Upper lobe of right lung (tissue), 1 donor: ENCODE measurements at places on chromosomes 3 and 15. TPM values are rescaled to one million over a fixed set of nuclear protein-coding genes. Genes with fewer than 3 reads are reported as not detected.

- no peaks in the 10 kb centered on the region for H3K27me3 ChIP-seq
- no peaks in the 10 kb centered on the region for H3K4me1 ChIP-seq
- no peak for DNase-seq
- no peak overlapping the region for H3K4me3 ChIP-seq
- H3K27ac ChIP-seq: no peak overlapping the region
- no peaks in the 10 kb centered on the region for H3K36me3 ChIP-seq
Observed at GRCh38 chr15:35142578-35142977, 57.5 kb upstream of the NANOGP8 start.

DNA sequence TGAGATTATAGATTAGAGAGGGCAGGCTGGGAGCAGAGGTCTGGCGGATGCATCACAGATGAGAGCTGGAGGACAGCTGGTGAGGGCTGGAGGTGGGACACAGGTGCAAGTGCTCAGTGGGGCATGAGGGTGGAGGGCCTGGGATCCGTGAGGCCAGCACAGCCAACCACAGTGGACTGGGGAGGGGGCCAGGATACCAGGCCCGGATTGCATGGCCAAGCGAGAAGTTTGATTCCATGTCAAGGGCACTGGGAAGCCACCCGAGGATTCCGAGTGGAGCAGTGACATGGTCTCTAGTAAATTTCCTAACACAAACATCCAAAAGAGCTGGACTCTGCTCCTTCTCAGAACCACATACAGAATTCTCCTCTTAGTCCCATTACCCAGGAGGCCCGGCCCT is 44.0 kb upstream of the SLC41A3 start:
- H3K36me3 ChIP-seq: no peaks in the 10 kb centered on the region
- H3K4me3 ChIP-seq: no peak overlapping the region
- H3K27me3 ChIP-seq: no peaks in the 10 kb centered on the region
- H3K4me1 ChIP-seq: peaks cover 10% of the 10 kb centered on the region
- DNase-seq: peak; percentile 43

GRCh38 chr15:80636675-80637074 is 58.4 kb upstream of the ABHD17C start:
- no peak overlapping the region for H3K4me3 ChIP-seq
- DNase-seq: no peak
- H3K27ac ChIP-seq: no peak overlapping the region

DNA sequence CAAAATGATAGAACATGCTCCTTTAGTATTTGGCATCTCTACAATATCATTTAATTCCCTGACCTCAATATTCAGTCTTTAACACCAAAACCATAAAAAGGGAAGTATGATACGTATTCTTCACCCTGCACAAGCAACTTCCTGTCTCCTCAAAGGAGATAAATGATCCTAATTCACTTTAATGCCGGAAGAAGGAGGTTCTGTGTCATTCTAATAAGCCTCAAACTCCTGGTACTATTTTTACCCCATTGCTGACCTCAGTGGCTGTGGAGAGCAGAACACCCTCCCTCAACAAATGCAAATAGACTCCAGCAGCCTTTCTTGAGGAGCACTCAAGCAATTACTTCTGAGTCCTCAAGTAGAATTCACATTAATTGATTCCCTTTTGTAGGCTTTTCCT is 173.3 kb downstream of the TMEM108 start:
- no peaks in the 10 kb centered on the region for H3K27me3 ChIP-seq
- no peak overlapping the region for H3K4me3 ChIP-seq
- no peak overlapping the region for H3K27ac ChIP-seq

GRCh38 chr3:31699309-31699953 is 166.7 kb downstream of the STT3B start:
- H3K36me3 ChIP-seq: no peaks in the 10 kb centered on the region
- no peak overlapping the region for H3K4me3 ChIP-seq

GRCh38 chr15:25691544-25692430 is 171.3 kb downstream of the ATP10A start:
- H3K27me3 ChIP-seq: no peaks in the 10 kb centered on the region
- H3K27ac ChIP-seq: no peak overlapping the region
- H3K4me1 ChIP-seq: no peaks in the 10 kb centered on the region
- peak; percentile 22 for DNase-seq
- H3K36me3 ChIP-seq: peaks cover 15% of the 10 kb centered on the region
- H3K4me3 ChIP-seq: no peak overlapping the region

DNA sequence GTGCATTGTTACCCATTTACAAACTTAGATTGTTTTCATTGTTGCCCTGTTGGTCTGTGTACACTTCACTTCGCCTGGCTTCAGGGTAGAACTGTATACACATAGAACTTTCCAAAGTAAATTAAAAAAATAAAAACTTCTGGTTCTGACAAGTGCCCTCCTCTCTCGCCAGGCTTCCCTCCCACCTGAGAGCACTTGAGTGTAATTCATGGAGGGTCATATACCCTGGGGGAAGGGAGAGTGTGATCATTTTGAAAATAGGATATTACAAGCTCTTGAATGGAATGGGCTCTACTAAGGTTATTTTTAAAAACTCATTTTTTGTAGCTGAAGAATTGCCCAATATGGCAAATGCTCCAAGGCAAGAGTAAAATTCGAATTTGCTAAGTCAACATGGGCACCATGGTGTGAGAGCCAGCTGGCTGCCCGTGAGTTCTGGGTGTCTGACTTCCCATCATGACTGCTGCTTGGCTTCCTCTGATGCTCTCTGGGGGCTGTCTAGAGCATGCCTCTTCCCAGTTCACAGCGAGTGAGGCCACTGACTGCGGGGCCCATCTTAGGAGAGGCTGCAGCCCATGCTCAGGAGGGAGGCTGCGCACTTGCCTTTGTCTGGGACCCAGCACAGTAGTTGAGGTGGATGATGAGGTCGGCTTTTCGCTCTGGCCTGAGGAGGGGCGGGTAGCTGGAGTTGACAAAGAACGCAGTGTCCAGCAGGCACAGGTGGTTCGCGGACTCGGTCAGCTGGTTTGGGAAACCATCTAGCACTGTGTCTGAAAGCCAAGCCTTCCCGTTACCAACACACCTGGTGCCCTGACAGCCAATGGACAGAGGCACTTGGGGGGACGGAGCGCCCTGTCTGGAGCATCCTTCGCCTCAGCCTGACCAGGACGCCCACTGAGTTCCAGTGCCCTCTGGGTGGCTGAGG is 13.1 kb upstream of the EHD4 start:
- H3K36me3 ChIP-seq: no peaks in the 10 kb centered on the region
- no peak for DNase-seq
- H3K4me1 ChIP-seq: peaks cover 6% of the 10 kb centered on the region
- no peaks in the 10 kb centered on the region for H3K27me3 ChIP-seq

DNA sequence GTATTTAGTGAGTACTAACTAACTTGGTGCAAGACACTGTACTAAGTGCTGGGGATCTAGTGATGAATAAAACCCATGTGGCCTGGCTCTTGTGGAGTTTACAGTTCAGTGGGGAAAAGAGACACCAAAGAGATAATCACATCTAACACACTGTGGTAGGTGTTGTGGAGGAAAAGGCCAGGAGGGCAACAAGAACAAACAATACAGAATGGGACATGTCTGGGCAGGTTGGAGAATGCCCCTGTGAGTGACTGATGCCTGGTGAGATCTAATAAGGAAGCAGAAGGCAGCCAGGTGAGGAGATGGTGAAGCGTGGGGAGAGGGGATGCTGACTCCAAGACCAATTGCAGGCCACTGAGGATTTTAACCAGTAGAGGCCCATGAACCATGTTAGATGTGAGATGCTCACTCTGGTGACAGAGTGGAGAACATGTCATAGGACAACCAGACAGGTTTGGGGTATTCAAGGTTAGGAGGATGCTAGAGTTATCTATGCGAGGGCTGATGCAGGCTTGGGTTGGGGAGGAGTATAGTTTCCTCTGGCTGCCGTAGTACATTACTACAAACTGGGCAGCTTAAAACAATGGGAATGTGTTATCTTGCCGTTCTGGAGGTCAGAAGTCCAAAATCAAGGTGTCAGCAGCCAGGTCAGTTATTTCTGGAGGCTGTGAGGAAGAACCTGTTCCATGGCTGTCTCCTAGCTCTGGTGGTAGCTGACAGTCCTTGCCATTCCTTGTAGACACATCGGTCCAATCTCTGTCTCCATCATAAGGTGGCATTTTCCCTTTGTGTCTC is 81.4 kb downstream of the ARNT2 start:
- H3K4me1 ChIP-seq: peaks cover 36% of the 10 kb centered on the region
- H3K27me3 ChIP-seq: no peaks in the 10 kb centered on the region
- DNase-seq: no peak
- peak overlapping the region; percentile 6 for H3K27ac ChIP-seq
- H3K4me3 ChIP-seq: no peak overlapping the region

NR1I2 gene
- not detected for total RNA-seq

SCN5A gene
- total RNA-seq: 0.58 TPM

- H3K27ac ChIP-seq: no peak overlapping the region
- peaks cover 99% of the 10 kb centered on the region for H3K36me3 ChIP-seq
- H3K27me3 ChIP-seq: no peaks in the 10 kb centered on the region
- no peak for DNase-seq
- H3K4me1 ChIP-seq: peaks cover 1% of the 10 kb centered on the region
Observed at GRCh38 chr3:185623939-185624665, 38.0 kb downstream of the SENP2 start.

DNA sequence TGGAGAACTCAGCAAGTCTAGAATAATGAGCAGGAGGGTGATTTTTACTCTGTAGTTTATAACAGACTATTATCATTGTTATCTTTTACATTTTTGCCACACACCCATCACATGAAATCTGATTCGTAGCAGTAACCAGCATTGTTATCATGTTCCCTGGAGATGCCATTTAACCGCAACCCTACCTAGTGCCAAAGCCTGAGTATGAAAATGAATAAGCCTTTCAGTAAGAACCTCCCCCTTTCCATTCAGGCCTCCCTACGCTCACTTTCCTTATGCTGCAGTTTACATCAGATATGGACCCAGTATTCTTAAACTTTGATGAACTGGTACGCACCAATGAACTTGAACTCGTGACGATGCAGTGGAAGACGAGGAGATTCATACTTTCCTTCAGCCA is 158.7 kb upstream of the SPRED1 start:
- no peaks in the 10 kb centered on the region for H3K27me3 ChIP-seq
- no peaks in the 10 kb centered on the region for H3K4me1 ChIP-seq

ZPLD1 gene
- total RNA-seq: not detected

- no peaks in the 10 kb centered on the region for H3K4me1 ChIP-seq
- DNase-seq: no peak
- no peak overlapping the region for H3K4me3 ChIP-seq
Observed at GRCh38 chr3:60120245-60120644, 1070.4 kb upstream of the CFAP20DC start.

- no peaks in the 10 kb centered on the region for H3K4me1 ChIP-seq
- DNase-seq: no peak
- no peak overlapping the region for H3K4me3 ChIP-seq
- H3K27me3 ChIP-seq: no peaks in the 10 kb centered on the region
- no peaks in the 10 kb centered on the region for H3K36me3 ChIP-seq
Observed at GRCh38 chr15:52509500-52510245, 19.0 kb downstream of the MYO5A start.

HOMER2 gene
- 16.4 TPM for total RNA-seq

- no peak overlapping the region for H3K4me3 ChIP-seq
- no peaks in the 10 kb centered on the region for H3K27me3 ChIP-seq
- H3K4me1 ChIP-seq: peaks cover 5% of the 10 kb centered on the region
- no peak overlapping the region for H3K27ac ChIP-seq
Observed at GRCh38 chr3:128609294-128609693, 41.3 kb downstream of the RPN1 start.

KBTBD8 gene
- 6.0 TPM for total RNA-seq

DNA sequence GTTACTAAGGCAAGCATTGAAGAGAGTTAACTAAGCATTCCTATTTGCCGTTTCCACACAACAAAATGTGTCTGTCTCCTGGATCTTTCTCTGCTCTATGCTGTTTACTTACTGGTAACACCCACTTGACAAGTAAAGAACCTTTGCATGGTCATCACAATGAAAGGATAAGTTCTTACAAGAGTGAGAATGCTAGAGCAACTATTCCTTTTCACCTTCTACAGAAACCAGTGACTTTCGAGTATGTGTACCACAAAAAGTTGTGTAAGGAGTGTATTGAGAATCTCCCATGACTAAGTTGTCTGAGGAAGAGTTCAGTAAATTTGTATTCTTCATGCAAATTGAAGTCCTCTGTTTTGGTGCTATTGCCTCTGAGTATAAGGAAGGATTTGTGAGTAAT is 10.8 kb downstream of the TIPARP start:
- DNase-seq: no peak
- H3K4me3 ChIP-seq: no peak overlapping the region
- H3K27me3 ChIP-seq: no peaks in the 10 kb centered on the region
- no peak overlapping the region for H3K27ac ChIP-seq

DNA sequence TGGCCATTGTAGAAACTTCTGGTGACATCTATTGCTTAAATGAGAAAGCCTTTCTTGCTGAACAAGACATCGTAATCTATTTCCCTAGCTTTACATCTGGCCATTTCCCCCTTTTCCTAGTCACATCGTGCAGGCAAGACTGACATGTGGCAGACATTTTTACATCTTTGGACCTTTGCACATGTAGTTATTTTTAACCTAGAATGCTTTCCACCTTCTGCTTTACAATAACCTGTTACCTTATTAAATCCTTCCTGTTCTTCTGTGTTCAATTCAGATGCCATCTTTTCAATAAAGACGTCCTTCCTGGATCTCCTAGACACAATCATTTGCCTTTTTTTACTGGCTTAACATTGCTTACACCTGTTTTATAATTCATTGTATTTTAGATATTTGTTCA is 343.3 kb downstream of the DIPK2A start:
- no peaks in the 10 kb centered on the region for H3K4me1 ChIP-seq
- no peaks in the 10 kb centered on the region for H3K36me3 ChIP-seq
- H3K27ac ChIP-seq: no peak overlapping the region
- no peaks in the 10 kb centered on the region for H3K27me3 ChIP-seq

DNAH12 gene
- 0.52 TPM for total RNA-seq

ABHD14A gene
- total RNA-seq: 17.9 TPM

- peaks cover 5% of the 10 kb centered on the region for H3K27me3 ChIP-seq
- H3K36me3 ChIP-seq: no peaks in the 10 kb centered on the region
- H3K4me3 ChIP-seq: no peak overlapping the region
Observed at GRCh38 chr3:43960448-43960840, 269.7 kb downstream of the ABHD5 start.

- peaks cover 7% of the 10 kb centered on the region for H3K4me1 ChIP-seq
- no peaks in the 10 kb centered on the region for H3K36me3 ChIP-seq
- H3K27ac ChIP-seq: no peak overlapping the region
- H3K4me3 ChIP-seq: no peak overlapping the region
- no peak for DNase-seq
Observed at GRCh38 chr15:98812716-98813446, 164.5 kb downstream of the IGF1R start.

DNA sequence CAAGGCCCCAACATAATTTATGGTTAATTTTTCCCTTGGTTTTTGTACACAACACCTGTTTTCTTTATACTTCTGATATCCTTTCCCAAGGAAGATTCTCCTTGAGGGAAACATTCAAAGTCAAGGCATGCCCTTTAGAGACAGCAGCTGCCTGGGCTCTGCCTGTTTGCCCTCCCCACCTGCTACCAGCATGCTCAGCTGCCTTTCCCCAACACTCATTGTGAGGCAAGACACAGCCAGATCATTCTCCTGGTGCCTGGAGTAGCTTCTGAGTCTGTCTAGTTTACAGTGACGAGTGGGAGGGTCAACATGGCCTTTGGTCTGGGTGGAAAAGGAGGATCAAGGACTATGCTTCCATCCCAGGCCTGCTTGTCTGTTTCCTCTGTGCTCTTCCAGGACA is 132.5 kb downstream of the EPHB1 start:
- no peak for DNase-seq
- no peak overlapping the region for H3K27ac ChIP-seq

SAMD7 gene
- total RNA-seq: not detected

ERICH6 gene
- not detected for total RNA-seq

GRCh38 chr15:86550075-86550474 is 470.4 kb downstream of the AGBL1 start:
- no peak overlapping the region for H3K27ac ChIP-seq
- no peak overlapping the region for H3K4me3 ChIP-seq
- DNase-seq: no peak
- H3K27me3 ChIP-seq: no peaks in the 10 kb centered on the region
- no peaks in the 10 kb centered on the region for H3K36me3 ChIP-seq

CFAP161 gene
- 1.3 TPM for total RNA-seq
